ENCODE measurements at places on chromosomes 16 and 17.

- no peak for DNase-seq
These were observed 62.1 kb downstream of the ZNF652 start for GRCh38 chr17:49299996-49300395.

GRCh38 chr16:81620796-81621195, 158.3 kb upstream of the PLCG2 start:
- no peak for DNase-seq

GRCh38 chr17:52170963-52171572, 12.6 kb upstream of the CA10 start:
- no peak for DNase-seq

DNA sequence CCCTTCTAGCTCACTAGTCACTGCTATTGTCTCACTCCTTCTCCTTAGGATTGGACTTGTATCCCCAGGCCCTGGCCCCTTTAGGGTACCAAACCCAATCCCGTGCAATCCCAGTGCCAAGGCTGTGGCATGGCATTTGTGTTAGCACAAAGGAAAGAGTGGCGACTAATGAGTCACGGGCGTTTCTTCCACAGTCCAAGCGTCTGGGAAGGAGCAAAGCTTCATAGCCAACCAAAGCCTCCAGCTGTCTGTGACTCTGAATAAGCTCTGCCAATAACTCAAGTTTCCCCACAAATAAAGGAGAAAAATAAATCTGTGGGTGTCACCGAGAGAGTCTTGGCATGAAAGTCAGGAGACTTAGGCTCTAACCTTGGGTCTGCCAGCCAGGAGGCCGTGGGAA, 54.6 kb upstream of the COX10 start:
- DNase-seq, result no peak

DNA sequence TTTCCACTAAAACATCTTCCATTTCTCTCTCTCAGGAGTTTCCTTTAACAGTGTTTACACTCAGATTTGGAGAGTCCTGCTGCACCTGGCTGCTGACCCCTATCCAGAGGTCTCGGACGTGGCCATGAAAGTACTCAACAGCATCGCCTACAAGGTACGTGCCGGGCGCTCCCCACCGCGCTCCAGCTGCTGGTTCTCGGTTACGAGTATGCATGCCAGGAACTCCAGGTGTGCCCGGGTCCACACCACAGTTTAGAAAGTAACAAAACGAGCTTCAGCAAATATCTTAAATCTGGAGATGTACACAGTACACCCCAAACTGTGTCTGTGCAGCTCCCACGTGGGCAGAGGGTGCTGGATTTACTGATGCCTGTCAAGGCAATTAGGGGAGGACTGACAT, 82.9 kb upstream of the CHMP6 start:
- DNase-seq, result no peak
